Cardiac fibroblast (primary cell): ENCODE measurements at places on chromosomes 4 and X.
A peak's percentile ranks its signal among the peaks of the same experiment; 100 is the strongest.

DNA sequence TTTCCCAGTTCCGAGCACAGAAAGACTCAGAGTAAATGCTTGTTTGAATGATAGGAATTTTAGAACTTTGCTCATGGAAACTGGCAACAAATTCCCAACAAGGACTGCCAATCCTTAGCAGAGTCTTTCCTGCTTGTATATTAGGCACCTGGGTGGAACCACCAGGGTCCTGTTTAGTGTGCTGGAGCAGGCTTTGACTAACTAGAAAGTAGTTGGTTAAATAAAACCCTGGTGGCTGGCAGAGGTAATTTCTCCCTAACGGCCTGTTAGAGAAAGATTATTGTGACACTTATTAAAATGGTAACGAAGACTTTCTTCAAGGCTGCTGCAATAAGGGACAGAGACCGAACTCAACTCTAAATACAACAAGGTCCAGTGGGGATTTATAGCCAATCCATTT, 103.6 kb upstream of the TEX13D start:
- no peak for DNase-seq

DNA sequence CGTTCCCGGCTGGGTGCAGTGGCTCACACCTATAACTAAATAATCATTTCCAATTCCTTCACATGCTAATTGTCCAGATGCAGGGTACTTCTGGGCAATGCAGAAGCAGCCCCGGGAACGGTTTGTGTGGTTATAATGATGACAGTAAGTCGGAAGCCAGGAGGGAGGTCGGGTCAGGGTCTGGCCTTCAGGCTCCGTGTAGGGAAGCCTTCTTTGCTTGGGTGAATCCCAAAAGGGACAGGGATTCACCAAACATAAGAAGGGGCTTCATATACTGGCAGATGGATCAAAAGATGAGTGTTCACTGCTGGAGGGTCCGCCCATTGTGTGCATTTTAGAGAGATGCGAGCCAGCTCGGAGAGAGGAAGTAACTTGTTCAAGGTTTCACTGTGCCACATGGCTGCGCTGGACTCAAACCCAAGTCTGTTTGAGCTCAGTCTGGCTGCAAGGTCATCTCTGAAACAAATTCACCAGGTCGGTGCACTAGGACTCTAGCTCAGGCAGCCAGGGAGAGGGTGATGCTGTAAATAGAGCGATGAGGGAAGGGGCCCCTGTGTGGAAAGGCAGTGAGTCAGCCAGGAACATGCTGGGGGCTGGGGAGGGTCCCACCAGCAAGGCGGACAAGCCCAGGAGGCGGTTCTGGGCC, 4.8 kb upstream of the KIAA0232 start:
- no peak for DNase-seq

- no peak for DNase-seq
These were observed 179.7 kb upstream of the TET2 start for GRCh38 chr4:104967034-104967401.

DNA sequence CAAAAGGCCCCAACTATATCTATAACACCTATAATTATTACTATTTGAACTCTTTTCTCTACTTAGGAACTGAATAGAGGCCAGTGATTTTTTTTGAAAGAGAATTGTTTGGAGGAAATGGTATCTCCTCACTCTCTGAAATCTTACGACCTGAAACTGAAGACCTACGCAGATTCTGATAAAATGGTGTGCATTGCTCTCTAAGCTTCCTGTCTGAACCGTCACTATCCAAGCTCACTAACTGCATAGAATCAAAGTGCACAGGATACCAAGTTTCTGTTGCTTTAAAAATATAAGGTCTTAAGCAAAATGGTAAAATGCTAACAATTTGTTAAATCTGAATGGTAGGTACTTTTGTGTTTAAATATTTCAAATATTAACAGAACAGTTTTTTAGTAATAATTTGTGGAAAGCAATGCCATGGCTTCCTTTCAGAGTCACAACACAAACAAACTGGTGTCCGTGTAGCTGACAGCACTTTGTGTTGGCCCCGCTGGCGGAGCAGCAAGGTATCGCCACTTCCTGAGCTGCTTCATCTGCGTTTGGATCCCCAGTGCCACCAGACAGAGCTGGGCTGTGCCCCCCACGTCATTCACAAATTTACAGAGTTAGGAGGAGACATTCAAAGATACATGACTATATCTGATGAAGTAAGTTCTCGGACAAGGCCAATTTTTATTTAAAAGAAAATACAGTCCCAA, 313.9 kb downstream of the FBXW7 start:
- no peak for DNase-seq

DNA sequence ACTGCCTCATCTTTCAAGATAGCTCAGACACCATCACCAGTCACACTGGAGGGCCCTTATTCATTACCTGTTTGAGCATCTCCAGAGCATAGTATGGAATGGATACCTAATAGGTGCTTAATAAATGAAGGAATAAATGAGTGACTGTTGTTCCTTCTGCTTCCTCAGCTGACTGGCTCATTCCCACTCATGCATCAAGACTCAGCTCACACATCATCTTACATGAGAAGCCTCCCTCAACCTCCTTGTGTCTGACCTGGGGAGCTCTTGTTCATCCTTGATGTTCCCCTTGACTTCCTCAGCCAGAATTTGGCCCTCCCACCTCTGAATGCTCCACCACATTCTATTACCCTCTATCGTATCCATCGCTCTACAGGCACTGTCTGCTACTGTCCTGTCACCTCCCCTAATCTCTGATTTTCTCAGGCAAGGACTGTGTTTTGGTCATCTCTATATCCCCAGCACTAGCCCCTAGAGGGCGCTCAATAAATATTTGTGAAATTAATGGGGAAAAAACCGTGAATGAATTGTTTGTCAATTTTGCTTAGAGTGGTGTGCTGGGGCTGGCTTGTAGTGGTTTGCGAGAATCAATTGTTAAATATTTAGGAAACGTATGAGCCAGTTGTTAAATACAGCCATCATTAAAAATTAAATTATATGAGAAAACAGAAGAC, 88.3 kb downstream of the NHSL2 start:
- peak; percentile 39 for DNase-seq
